Activated naive CD8-positive, alpha-beta T cell treated with anti-CD3 and anti-CD28 coated beads, Interleukin-2, amount 10 ng/mL, durations not matched to agents 7 days and 5 days (primary cell): ENCODE measurements at places on chromosomes 1 and 21. TPM values are rescaled to one million over a fixed set of nuclear protein-coding genes. Genes with fewer than 3 reads are reported as not detected.

PDZK1 gene
- 0.30 TPM for total RNA-seq

GRCh38 chr1:48851638-48852037 lies 74.9 kb upstream of the BEND5 start:
- H3K36me3 ChIP-seq = no peaks in the 10 kb centered on the region
- no peak overlapping the region for H3K4me3 ChIP-seq
- no peak overlapping the region for H3K27ac ChIP-seq

PUM1 gene
- 112 TPM for total RNA-seq

TMEM79 gene
- total RNA-seq = 12.8 TPM
